Right ventricle myocardium superior (tissue), 1 donor: ENCODE measurements at places on chromosomes 1 and 21.

DNA sequence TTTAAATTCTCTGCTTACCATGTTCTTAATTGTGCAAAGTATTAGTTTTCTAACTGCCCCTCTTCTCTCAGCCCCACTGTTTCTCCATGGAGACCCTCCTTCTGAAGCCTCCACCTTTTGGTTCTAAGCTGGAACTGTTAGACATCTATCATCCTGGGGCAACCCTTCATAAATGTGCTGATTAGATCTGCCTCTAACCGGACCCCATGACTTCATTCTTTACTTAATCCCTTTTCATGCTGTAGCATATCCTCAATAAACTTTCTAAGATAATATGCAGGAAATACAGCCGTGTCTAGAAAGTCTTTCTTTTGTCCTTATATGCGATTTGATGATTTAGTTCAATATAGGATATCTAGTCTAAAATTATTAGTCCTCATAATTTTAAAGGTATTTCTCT lies 1020.1 kb downstream of the ADGRL2 start:
- no peak for DNase-seq

GRCh38 chr1:184072376-184072775 lies 20.8 kb downstream of the TSEN15 start:
- no peak for DNase-seq

DNA sequence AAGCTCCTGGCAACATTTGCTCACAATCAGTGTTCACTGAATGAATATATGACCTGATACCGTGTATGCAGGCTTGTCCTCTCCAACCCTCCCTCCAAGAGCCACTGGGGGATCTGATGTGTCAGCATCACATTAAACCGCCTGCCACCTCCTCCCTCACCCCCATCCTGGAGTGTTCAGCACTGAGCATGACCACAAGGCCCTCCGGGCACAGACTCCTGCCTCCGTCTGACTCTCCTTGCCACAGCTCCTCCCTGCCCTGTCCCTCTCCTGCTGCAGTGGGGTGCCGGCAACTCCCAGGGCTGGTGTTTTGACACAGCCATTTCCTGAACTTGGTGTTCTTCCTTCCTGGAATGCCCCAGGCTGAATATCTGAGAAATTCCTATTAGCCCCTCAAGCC lies 136.7 kb downstream of the FCRL5 start:
- DNase-seq, result no peak

- DNase-seq, result no peak
Measured at GRCh38 chr1:220243947-220244346, 28.3 kb downstream of the RAB3GAP2 start.

GRCh38 chr1:7382971-7383370 lies 388.1 kb upstream of the VAMP3 start:
- no peak for DNase-seq

- no peak for DNase-seq
Measured at GRCh38 chr1:26991310-26992116, 2.0 kb upstream of the TRNP1 start.

DNA sequence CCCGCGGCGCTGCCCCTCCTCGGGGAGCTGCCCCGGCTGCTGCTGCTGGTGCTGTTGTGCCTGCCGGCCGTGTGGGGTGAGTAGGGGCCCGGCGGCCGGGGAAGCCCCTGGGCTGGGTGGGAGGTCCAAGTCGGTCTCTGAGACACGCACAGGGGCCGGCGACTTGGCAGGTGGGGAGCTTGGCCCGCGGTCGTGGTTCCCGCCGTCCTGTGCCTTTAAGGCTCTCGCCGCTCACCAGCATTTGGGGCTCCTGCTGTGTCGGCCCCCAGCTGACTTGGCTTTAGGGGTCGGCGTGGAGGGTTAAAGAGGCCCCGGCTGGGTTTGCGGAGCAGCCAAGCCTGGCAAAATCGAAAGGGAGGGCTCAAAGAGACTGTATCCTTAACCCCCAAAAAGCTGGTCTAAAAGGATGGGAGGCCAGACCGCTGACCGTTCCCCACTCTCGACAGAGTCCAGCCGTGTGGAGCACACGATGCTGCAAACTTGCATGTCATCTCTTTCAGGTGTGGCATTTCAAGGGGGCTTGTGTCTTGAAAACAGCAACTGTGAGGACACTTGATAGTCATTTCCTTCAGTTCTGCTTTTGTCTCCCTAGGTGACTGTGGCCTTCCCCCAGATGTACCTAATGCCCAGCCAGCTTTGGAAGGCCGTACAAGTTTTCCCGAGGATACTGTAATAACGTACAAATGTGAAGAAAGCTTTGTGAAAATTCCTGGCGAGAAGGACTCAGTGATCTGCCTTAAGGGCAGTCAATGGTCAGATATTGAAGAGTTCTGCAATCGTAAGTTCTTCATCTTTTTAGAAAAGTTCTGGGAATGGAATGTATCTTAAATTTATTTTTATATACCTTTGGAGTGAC lies 540 bp downstream of the CD55 start:
- no peak for DNase-seq

DNA sequence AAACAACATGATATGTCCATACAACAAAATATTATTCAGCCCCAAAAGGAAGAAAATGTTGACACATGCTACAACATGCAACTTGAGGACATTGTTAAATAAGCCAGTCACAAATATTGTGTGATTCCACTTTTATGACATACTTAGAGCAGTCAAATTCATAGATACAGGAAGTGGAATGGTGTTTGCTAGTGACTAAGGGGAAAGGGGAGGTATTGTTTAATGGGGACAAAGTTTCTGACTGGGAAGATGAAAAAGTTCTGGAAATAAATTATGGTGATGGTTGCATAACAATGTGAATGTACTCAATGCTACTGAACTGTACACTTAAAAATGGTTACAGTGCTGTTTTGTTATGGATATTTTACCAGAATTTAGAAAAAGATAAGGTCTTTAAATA lies 77.7 kb downstream of the RHOU start:
- DNase-seq, result no peak

- no peak for DNase-seq
Measured at GRCh38 chr1:82721702-82722101, 921.0 kb downstream of the ADGRL2 start.

DNA sequence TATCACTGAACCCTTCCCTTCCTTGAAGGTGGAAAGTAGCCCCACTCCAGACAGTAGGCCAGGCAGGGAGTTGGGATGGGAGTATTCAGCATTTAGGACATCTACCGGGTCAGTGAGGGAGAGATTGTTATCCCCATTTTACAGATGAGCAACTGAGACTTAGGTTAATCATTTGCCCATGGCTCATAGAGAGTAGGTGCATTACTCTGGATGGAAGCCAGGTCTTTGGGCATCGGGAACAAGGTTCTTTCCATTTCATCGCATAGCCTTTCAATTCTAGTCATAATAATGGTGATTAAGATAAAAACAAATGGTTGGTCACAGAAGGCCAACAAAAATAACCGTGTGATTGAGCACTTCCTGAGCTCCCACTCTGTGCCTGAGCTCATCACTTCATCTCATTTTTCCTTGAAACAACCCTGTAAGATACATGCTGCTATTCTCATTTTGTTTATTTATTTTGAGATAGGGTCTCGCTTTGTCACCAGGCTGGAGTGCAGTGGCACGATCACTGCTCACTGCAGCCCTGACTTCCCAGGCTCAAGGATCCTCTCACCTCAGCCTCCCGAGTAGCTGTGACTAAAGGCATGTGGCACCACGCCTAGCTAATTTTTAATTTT lies 64.8 kb downstream of the NAV1 start:
- no peak for DNase-seq

DNA sequence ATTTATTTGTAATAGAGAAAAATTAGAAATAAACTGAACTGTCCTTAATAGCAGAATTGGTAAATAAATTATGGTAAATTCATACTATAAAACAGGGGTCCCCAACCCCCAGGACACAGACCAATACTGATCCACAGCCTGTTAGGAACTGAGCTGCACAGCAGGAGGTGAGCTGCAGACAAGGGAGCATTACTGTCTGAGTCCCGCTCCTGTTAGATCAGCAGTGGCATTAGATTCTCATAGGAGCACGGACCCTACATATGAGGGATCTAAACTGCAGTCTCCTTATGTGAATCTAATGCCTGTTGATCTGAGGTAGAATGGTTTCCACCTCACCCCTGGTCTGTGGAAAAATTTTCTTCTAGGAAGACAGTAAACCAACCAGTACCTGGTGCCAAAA lies 7.5 kb downstream of the WDR47 start:
- no peak for DNase-seq

DNA sequence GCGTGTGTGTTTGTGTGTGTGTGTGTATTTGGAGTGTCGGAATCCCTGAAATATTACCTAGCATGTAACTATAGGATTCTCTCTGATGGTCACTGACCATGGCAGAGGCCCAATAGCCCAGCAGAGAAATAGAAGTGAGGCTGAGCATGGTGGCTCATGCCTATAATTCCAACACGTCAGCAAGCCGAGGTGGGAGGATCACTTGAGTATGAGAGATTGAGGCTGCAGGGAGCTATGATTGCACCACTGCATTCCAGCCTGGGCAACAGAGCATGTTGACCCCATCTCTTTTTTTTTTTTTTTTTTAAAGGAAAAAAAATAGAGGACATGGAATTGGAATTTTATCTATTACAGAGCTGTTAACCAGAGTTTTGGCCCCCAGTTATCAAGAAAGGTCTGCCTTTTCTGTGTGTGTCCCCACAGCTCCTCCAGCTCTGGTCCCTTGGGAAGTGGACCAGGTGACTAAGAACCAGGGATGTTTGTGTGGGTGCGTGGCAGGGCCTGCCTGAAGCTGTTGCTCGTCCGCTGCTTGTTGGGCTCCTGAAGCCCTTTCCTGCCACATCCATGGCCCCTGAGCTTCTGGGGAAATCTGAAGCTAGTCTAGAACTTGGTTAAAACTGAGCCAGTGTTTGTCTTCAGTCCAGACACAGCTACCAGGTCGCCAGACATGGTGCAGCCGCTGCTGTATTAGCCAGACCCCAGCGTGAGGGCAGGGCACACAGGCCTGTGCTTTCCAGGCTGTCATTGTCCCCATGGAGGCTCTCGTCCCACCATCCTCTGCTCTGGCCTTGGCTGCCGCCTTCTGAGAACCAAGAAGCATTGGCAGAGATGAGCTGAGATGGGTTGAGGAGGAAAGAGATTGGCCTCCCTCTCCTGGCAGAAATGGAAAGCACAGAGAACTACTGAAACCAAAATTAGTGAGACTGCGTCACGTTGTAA lies 25.5 kb downstream of the CAPN9 start:
- DNase-seq, result peak; percentile 66

DNA sequence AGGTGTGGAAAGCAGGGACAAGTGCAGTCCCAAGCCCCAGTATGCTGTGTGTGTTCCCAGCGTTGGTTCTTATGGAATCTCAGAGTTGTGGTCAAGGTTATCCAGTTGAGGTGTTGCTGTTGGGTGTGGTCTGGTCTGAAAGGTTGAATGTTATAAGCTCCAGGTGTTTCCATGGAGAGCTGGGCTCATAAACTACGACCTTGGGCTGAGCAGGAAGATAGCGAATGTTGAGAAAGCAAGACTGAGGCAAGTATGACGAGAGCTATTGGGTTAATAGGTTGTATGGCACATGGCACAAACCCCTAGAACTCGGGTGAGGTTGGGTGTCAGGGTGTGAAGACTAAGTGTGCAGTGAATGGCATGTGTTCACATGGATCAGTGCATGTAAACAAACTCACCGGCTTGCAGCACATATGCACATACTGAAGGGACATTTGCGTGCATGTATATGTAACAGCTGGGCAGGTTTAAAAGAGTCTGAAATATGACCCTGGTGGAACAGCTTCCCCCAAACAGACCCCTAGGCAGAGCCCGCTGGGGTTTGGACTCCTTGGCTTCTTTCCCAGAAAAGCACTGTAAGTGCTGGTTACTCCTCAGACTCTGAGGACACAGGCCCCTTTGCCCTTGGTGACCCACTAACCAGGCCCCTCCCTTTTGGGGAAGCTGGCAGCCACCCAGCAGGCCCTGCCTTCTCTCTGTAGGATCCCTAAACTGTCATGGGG lies 117.5 kb downstream of the NAV1 start:
- DNase-seq, result peak; percentile 76

DNA sequence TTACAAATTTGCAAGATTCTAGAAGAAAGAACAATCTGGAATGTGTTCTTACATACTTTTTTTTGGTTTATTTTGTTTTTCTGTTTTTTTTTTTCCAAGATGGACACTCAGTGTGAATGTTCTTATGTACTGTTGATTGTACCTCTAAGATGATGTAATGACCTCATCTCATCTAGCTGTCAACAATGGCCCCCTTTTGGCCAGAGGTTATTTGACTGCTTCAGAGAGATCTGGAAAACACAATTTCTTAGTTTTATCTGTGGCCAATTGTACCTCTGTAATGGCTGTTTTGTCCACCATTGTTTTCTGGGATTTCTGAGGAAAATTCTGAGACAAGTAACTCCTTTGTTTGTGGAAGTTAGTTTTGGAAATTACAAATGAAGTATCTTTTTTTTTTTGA lies 38.9 kb downstream of the ST6GALNAC3 start:
- no peak for DNase-seq

- no peak for DNase-seq
Measured at GRCh38 chr1:34926894-34927293, 2.6 kb downstream of the DLGAP3 start.

DNA sequence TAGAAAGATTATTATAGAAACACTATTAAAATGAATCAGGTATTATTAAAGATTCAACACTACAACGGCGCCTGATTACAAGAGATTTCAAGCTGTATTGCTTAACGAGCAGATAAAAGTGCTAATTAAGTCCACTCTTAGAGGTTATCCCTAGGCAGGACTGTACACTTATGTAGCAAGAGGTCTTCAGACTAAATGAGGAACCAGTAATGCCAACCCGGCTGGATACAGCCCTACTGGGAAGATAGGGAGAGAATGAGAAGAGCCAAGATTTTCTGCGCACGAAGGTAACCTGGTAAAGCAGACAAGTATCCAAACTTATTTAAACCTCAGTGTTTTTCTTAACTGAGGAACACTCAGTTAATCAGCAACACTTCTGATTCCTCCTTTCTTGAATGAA lies 115.7 kb upstream of the HIVEP3 start:
- DNase-seq, result no peak

DNA sequence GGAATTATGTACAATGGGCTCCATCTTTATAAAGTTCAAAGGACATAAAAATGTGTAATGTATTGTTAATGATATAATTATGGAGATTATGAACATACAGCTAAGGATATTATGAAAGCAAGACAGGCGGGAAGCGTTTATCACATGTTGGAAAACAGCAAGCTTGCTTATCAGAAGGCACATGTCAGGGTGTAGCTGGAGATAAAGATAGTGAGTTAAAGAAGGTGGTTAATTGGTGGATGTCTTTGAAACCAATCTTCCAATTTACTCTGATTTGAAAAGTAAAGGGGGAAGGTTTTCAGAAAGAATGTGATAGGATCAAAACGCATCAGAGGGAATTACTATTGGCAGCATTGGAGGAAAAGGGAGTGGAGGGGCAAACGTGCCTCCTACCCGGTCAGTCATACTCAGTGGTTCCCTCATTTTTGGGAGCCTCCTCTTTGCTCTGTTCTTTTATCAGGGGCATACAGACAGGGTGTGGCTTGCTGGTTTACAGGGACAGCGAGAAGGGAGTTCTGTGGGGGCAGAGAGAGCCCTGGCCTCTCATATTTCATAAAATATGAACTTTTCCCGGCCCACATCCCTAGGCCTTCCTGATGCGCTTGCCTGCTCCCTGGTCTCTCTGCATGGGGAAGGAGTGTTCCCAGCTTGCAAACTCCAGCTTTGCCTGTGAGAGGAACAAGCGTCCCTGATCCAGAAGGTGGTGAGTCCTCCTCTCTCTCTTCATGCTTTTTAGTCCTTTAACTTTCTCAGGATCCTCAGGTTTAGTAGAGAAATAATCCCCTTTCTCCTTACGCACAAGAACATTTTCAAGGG lies 8.0 kb upstream of the SVBP start:
- no peak for DNase-seq

- no peak for DNase-seq
Measured at GRCh38 chr21:20419772-20420171, 578.4 kb upstream of the NCAM2 start.

- DNase-seq, result no peak
Measured at GRCh38 chr21:17513214-17514123, 626 bp downstream of the CXADR start.

- no peak for DNase-seq
Measured at GRCh38 chr1:33743221-33743998, 120.5 kb upstream of the HMGB4 start.
